ENCODE measurements at places on chromosomes 3 and 15.

DNA sequence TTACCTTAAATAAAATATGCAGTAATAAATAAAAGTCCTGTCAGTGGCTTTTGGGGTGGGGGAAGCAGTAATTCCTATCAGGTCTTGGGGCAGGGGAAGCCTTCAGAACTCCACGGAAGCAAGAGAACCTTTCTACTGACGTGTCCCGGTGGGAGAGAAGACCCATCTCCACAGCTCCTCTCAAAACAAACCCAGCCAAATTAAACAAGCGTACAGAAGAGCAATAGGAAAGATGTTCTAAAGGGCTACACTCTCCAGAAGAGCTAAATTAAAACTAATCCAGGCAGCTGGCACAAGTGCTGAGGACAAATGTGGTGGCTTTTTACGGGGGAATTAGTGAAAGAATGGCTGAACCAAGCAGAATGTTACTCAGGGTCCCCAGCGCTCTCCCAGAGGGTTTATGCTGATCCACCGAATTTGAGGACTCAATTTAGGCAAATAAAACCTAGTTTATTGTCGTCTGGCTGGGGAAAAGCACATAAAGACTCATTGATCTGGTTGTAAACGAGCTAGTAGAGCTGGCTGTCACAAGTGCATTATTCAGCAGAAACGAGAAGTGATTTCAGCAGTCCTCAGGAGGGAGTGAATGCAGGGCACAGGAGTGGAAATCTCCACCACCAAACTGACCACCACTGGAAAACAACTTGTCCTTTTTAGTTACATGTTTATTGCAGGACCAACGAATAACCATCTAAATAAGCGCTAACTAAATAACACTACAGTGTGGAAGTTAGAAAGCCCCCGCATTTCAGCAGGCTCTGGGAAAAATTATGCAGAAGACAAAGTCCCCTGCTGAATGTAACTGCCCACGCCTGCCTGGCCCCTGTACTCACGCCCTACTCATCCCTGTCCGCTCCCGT is 13.5 kb downstream of the BFSP2 start:
- no peak for DNase-seq

DNA sequence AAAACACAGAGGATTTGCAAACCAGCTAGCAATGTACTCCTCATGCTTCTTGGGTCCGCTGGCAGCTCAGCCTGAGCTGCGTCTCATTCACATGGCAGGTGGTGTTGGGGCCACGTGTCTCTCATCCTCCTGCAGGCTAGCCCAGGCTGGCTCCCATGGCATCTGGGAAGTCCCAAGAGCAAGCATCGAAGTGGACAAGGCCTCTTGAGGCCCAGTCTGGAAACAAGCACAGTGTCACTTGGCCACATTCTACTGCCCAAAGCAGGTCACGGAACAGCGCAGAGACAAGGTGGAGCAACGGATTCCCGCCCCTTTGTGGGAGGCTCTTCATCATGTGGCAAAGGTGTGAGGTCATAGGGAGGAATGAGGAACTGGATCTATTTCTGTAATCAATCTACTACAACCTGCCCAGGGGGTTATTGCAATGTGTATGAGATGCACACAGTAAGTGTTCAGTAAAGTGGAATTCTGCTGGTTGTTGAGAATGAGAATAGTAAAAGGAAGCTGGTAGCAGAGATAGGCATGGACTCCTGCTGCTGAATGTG is 128.3 kb downstream of the TPRA1 start:
- no peak for DNase-seq

- no peak for DNase-seq
These were observed 74.0 kb downstream of the POLR2M start for GRCh38 chr15:57780471-57780870.

DNA sequence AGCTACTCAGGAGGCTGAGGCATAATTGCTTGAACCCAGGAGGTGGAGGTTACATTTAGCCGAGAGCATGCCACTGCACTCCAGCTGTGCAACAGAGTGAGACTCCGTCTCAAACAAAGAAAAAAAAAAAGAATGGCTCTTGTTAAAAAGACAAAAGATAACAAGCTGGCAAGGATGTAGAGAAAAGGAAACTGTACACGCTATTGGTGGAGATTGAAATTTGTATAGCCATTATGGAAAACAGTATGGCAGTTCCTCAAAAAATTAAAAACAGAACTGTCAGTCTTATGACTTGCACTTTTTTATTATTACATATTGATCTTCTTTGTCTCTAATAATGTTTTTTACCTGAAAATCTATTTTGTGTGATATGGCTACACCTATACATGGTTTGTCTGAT is 41.9 kb downstream of the MEX3B start:
- no peak for DNase-seq

DNA sequence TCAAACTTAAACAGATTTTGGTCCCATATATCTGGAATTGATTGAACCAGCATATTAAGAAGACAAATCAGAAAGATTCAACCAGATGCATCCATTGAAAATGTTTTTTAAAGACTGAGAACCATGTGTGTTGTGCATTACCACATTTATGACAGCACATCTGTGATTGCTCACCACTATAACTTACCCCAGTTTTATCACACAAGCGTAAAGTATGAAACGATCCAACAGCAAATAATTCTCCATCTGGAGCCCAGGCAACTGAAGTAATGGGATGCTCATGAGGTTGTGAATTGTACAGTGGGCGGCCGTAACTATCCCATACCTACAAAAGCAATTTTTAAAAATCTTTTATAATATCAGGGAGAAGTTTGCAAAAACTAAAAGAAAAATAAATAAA is 43.2 kb downstream of the IFT80 start:
- DNase-seq, result no peak
